ENCODE measurements at places on chromosomes 1 and 21. TPM values are rescaled to one million over a fixed set of nuclear protein-coding genes. Genes with fewer than 3 reads are reported as not detected.

GUCA2B gene
- total RNA-seq, result not detected

CFAP74 gene
- total RNA-seq, result not detected

GPR89B gene
- total RNA-seq, result 5.1 TPM

MIXL1 gene
- not detected for total RNA-seq

NBPF11 gene
- total RNA-seq, result 3.0 TPM

S100A7 gene
- not detected for total RNA-seq

S100A14 gene
- not detected for total RNA-seq

GPR157 gene
- 2.1 TPM for total RNA-seq

TSSK3 gene
- total RNA-seq, result not detected

RHBDL2 gene
- total RNA-seq, result not detected

RGS13 gene
- not detected for total RNA-seq

MYOG gene
- total RNA-seq, result 8.9 TPM

CFAP141 gene
- total RNA-seq, result not detected

ASCL5 gene
- not detected for total RNA-seq

LCE2D gene
- total RNA-seq, result not detected

HMCN1 gene
- total RNA-seq, result 18.7 TPM

CNTN2 gene
- under 0.01 TPM for total RNA-seq

DISP3 gene
- total RNA-seq, result under 0.01 TPM

OR2L3 gene
- total RNA-seq, result not detected

KRTAP19-3 gene
- total RNA-seq, result not detected

NTNG1 gene
- total RNA-seq, result 11.2 TPM

CDC20 gene
- 2.6 TPM for total RNA-seq

SH2D5 gene
- 0.26 TPM for total RNA-seq

ADGRB2 gene
- total RNA-seq, result 6.9 TPM

CCDC30 gene
- total RNA-seq, result 0.47 TPM

PTGER3 gene
- 0.51 TPM for total RNA-seq

DNAJC11 gene
- 25.4 TPM for total RNA-seq

SPATA45 gene
- total RNA-seq, result not detected

LRRC8B gene
- 0.58 TPM for total RNA-seq

HOOK1 gene
- total RNA-seq, result not detected

SLC9C2 gene
- not detected for total RNA-seq

GPATCH2 gene
- 7.0 TPM for total RNA-seq

KRTAP21-2 gene
- total RNA-seq, result not detected

OR2G6 gene
- not detected for total RNA-seq

GJA8 gene
- not detected for total RNA-seq

ALX3 gene
- not detected for total RNA-seq

HSPA6 gene
- 0.35 TPM for total RNA-seq

ARHGAP29 gene
- total RNA-seq, result 54.5 TPM

CENPF gene
- total RNA-seq, result 1.9 TPM

TMEM82 gene
- total RNA-seq, result not detected

A3GALT2 gene
- total RNA-seq, result not detected

C21orf91 gene
- total RNA-seq, result 4.0 TPM

DMBX1 gene
- not detected for total RNA-seq

SIK1 gene
- total RNA-seq, result under 0.01 TPM

TCHHL1 gene
- total RNA-seq, result not detected

NPL gene
- 1.4 TPM for total RNA-seq

RGS4 gene
- total RNA-seq, result 12.3 TPM

QSOX1 gene
- 367 TPM for total RNA-seq

CELF3 gene
- not detected for total RNA-seq

PLPPR5 gene
- total RNA-seq, result not detected
